ENCODE measurements at places on chromosomes 5 and 9. TPM values are rescaled to one million over a fixed set of nuclear protein-coding genes. Genes with fewer than 3 reads are reported as not detected.

LHX2 gene
- total RNA-seq = not detected

BTNL8 gene
- not detected for total RNA-seq

IPO11 gene
- total RNA-seq = 12.7 TPM

PCDHGA8 gene
- total RNA-seq = 0.10 TPM

TSSK1B gene
- 0.10 TPM for total RNA-seq

FAM120A gene
- total RNA-seq = 90.6 TPM

SLC6A3 gene
- not detected for total RNA-seq

WHRN gene
- total RNA-seq = 4.7 TPM
